ENCODE measurements at places on chromosomes 13 and 19. TPM values are rescaled to one million over a fixed set of nuclear protein-coding genes. Genes with fewer than 3 reads are reported as not detected.

DNA sequence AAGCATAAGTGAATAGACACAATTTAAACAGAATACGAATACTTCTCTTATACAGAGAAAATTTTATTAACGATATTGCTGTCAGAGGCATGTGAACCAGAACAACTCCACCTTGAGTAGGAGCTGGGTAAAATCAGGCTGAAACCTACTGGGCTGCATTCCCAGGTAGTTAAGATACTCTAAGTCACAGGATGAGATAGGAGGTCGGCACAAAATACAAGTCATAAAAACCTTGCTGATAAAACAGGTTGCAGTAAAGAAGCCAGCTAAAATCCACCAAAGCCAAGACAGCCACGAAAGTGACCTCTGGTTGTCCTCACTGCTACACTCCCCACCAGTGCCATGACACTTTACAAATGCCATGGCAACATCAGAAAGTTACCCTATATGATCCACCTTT is 49.2 kb upstream of the TRPC4 start:
- DNase-seq: no peak

- no peak for DNase-seq
These were observed 490.0 kb downstream of the PCDH20 start for GRCh38 chr13:60925686-60926085.

DNA sequence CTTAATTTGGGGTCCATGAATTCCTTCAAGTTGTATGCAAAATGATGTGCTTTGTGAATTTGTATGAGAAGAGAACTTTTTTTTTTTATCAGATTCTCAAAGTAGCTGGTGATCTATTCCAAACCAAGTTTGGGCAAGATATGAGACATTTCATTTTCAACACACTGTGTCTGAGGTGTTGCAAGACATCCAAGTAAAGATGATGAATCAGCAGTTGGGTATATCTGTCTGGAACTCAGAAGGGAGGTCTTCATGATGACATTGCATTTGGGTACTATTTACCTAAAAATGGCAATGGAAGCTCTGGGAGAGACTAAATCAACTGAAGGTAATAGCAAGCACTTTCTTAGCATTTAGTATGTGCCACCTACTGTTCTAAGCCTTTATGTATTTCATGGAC is 2.8 kb downstream of the FAM124A start:
- DNase-seq: no peak

- DNase-seq: no peak
These were observed 678 bp downstream of the GARIN5B start for GRCh38 chr19:55362174-55362989.

DNA sequence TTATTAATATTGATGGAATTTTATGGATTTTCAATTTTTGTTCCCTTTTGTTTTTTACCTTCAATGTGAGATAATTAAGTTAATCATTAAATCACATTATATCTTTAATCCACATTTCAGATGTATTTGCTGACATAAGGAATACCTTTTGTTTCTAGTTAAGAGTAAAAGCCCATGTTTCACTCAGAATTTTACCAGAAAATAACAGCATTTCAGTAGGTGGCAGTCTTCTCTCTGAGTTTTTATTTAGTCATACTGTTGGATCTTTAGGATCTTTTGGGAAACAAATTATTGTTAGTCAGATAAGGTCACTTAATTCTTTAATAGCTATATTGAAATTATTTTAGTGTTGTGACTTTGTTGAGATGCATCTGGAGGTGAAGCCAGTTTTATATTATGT is 67.9 kb downstream of the NDFIP2 start:
- no peak for DNase-seq

DNA sequence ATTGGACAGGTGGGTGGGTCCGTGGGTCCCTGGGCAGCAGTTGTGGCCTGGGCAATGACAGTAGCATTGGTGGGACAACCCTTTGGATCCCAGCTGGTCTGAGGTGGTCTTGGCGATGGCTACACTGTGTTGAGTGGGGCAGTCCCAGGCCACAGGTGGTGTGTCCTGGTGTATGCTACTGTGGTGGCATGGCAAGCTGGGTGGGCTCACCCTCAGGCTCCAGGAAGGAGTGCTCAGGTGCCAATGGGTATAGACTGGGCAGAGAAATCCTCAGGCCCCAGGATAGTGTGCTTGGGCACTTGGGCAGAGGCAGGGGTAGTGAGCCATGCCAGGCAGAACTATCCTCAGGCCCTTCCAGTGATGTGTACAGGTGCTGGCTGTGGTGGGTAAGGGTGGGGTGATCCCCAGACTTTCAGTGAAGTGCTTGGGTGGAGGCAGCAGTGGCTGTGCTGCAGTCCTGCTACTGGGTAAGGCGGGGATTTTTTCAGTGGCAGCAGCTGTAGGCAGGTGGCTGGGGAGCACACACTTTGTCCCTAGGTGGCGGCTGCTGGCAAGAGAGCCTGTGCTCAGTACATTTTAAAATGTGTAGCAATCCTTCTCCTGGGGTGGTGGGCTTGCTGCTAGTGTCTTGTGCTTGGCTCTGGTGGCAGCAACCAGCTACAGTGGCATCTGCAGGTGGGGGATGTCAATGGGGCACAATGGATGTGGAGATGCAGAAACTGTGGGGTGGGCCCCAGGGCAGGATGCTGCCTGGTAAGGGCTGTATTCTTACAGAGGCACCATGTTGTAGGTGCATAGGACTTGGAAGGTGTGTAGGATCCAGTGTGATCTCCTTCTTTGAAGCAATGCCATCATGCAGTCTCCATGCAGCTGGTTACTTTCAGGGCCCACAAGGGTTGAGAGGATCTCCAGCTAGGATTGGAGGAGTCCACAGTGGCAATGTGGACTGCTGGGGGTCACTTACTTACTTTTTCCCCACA is 64.9 kb downstream of the DNAJC3 start:
- no peak for DNase-seq

DNA sequence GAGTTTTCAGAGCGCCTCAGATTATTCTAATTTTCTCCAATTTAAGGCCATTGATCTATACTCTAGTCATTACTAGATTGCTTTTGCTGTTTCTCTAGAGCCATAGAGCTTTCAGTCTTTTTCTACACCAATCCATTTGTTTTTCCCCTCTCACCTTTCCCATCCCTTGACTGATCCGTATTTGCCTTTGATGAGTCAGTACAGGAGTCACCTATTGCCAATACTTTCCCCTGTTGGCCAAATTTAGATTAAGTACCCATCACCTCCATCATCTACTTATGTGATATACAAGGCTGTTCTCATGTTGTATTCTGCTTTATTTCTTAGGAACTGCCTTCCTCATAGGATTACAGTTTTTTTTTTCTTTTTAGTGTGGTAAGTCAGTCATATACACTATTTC is 463.2 kb downstream of the KLF12 start:
- DNase-seq: no peak

DNA sequence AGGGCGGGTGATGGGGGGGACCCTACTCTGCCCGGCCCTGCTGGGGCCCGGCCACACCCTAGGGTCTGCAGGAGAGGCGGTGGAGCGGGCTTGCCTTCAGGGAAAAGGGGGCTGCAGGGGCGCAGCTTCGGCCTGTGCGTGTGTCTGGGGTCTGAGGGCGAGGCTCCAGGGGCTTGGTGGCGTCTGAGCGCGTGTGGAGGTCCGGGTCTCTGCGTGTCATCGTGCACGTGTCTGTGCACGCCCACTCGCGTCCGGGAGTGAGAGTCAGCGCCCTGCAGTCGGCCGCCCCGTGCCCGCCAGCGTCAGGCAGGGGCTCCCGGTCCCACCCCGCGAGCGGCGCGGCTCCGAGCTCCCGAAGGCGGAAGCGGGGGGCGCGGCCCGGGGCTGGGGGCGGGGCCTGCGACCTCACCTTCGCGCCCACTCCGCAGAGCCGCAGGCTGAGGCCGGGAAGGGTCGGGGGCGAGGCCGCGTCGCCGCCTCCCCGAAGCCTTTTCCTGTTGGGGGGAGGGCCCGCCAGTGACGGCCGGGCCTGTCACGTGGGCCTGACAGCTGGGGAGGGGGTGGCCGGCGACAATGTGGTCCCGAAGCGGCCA is at the start of gene ARHGAP45:
ARHGAP45 (plus strand) TSS at position 420 of the 593 bp plus-strand sequence. CDS start 239 bp downstream, outside the sequence.
- no peak for DNase-seq

- no peak for DNase-seq
These were observed 1.2 kb upstream of the PLEKHG2 start for GRCh38 chr19:39411081-39411831.

DNA sequence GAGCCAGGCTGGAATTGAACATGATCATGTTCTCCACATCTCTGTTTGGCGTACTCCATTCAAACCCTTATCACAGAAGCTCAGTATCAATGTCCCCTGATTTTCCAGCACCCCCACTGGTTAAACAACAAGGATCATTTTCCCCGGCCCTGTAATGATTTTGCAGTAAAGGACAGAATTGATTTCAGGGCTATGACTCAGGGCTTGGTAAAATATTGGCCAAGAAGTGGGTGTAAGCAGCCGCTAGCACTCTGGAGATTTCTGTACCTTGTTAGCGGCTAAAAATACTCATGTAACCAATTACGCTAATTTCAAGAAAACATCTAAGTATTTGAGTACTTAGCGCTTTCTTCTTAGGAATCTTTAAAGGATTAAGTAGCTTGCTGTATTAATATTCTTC is 69.5 kb upstream of the FNDC3A start:
- DNase-seq: no peak

DNA sequence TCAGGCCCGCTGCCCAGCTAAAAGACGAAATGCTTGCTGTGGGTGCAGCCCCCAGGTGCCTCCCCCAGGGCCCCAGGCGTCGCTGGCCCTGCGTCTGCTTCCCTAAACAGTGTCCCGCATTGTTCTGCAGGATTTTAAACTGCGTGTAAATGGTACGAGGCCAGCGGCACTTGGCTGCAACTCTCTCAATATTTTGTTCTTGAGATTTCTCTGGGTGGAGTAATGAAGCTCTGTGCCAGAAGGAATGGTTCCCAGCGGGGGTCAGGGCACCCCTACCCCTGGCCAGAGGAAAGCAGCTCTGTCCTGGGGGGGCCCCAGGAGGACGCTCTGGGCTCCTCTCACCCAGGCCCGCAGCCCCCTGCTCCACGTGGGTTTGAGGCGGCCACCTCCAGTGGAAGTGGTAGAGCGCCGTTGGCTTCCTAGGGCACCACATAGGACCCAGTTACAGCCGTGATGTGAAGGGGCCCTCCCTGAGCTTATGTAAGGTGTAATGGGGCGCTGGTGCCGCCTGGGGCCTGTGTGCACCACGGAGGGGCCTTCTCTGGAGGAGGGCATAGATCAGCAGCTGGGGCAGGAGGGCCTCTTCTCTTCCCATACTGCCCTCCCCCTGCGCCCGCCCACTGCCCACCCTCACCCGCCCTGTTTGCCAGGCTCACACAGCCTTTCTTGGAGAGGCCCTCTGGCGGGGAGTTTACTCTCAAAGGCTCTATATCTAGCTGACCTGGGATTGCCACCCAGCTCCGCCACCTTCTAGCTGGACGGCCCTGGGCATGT is 19.8 kb downstream of the PAK4 start:
- DNase-seq: no peak

- DNase-seq: no peak
These were observed 18.2 kb upstream of the AMER2 start for GRCh38 chr13:25190256-25190655.

- no peak for DNase-seq
These were observed 418.9 kb downstream of the DIAPH3 start for GRCh38 chr13:59744747-59745391.

Gene GPR4
- total RNA-seq: not detected

Gene AKT1S1
- total RNA-seq: 44.6 TPM

Gene PSG11
- total RNA-seq: not detected
